ENCODE measurements at places on chromosomes 5 and 9.

GRCh38 chr9:136138566-136138965 is 19.9 kb upstream of the TMEM250 start:
- peak; percentile 30 for DNase-seq

DNA sequence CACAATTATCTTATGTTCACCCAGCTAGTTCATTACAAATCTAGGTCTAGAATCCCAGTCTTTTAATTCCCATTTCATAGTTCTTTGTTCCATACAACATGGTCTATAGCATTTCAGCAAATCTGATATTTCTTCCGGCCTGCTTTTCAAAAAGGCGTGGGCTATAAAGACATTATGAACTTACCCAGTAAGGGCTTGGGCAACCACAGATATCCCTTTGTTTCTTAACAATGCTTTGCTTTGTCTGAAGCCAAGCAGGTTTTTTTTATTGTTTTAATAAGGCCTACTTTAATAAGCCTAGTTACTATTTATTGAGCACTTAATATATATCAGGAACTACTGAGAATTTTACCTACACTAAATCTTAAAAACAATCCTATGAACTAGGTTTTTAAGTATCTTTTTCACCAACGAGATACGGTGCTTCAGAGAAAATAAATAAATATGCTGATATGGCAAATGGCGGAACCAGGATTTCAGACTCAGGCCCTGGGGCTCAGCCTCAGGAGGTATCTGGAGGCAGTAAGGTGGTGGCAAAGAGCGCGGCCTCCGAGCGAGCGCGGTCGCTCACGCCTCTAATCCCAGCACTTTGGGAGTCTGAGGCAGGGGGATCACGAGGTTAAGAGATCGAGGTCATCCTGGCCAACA is 29.7 kb downstream of the PCA3 start:
- no peak for DNase-seq

DNA sequence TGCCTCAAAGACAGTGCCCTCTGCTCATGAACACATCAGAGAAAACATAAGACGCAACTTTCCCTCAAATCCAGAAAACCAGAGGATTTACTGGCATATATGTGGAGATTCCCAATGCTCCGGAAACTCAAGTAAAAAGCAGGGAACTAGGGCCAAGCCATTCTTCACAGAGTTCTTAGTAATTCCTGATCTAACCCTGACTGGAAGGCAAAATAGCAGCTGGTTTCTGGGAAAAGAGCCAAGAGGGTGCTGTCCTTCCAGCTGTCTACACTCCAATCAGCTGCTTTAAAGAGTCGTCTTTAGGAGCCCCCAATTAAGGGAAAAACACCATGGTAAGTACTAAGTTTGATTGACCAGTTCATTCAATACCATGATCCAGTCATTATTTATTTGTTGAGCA is 49.6 kb downstream of the GNA14 start:
- DNase-seq = peak; percentile 50

- no peak for DNase-seq
Observed at GRCh38 chr9:133785753-133786370, 47.7 kb upstream of the SARDH start.

DNA sequence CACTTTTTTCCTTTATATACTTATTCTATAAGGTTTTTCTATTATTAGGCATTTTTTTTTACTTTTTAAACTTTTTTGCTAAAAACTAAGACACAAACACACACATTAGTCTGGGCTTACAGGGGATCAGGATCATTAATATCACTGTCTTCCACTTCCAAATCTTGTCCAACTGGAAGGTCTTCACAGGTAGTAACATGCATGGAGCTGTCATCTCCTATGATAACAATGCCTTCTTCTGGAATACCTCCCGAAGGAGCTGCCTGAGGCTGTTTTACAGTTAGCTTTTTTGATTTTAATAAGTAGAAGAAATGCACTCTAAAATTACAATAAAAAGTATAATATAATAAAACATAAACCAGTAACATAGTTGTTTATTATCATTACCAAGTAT is 345.5 kb upstream of the PTGER4 start:
- DNase-seq = no peak

DNA sequence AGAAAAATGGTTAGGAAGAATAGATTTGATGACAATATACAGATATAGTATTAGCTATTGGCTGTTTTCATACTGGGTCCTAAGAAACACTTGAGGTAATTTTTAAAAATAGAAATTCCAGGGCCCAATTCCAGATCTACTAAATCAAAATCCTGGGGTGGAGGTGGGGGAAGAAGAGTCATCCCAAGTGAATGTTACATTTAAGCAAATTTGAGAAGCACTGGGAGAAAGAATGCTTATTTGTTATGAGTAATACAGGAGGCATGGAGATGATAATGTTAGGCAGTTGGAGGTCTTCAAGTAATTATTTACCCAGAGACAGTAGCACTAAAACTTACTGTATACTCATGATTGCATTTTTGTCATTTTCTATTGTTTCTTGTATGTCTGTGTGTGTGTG is 93.0 kb upstream of the DAB2 start:
- DNase-seq = no peak

DNA sequence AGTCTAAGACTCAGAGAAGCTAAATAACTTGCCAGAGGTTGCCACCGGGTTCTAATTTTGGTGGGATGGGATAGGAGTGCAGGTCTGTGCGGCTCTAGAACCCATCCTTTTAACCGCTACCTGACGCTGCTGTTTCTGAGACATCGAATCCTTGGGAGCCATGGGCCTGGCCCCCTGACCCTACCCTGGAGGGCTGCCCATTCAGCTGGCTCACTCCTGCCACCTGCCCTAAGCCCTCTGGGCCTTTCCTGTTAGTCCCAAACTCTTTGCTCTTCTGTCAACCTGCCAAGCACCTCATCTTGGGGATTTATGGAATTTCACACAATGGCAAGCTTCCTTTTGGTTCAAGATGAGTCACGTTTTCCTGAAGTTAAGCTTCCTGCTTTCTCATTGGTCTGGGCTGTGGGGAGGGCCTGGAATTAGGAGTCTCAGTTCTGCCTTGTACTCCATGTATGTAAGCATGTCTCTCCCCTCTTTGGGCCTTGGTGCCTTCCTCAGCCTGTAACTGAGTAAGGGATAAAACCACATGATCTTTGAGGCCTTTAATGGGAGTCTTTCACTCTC is 26.6 kb downstream of the ENHO start:
- DNase-seq = no peak

GRCh38 chr5:148639081-148639480 is 15.2 kb downstream of the HTR4 start:
- DNase-seq = no peak
